CD4-positive, alpha-beta T cell treated with Interleukin-17A for 1 hour (primary cell): ENCODE measurements at places on chromosomes 1 and 21.

GRCh38 chr1:244214009-244214967, 163.2 kb downstream of the ZBTB18 start:
- DNase-seq: no peak

- peak; percentile 56 for DNase-seq
These were observed 22.1 kb downstream of the IFFO2 start for GRCh38 chr1:18934205-18935000.

GRCh38 chr1:33149453-33150190, 32.2 kb downstream of the TRIM62 start:
- DNase-seq: no peak

DNA sequence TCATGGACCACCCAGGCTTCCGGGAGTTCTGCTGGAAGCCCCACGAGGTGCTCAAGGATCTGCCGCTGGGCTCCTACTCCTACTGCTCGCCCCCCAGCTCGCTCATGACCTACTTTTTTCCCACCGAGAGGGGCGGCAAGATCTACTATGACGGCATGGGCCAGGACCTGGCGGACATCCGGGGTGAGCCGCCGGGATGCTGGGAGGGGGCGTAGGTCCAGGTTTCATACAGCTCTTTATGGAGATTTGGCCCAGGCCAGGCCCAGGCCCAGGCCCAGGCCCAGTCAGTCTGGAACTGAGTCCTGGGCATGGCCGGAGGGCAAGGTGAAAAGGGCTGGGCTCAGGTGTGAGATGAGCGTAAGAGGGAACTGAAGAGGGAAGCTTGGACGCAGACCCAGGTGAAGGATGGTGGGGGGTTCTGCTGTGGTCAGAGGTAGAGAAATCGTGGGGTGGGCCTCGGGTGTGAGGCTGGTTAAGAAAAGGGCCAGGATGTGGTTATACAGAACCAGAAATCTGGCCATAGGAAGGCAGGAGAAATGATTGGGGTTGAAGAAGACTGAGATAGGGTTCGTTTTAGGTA, 23.0 kb downstream of the DISP3 start:
- no peak for DNase-seq

DNA sequence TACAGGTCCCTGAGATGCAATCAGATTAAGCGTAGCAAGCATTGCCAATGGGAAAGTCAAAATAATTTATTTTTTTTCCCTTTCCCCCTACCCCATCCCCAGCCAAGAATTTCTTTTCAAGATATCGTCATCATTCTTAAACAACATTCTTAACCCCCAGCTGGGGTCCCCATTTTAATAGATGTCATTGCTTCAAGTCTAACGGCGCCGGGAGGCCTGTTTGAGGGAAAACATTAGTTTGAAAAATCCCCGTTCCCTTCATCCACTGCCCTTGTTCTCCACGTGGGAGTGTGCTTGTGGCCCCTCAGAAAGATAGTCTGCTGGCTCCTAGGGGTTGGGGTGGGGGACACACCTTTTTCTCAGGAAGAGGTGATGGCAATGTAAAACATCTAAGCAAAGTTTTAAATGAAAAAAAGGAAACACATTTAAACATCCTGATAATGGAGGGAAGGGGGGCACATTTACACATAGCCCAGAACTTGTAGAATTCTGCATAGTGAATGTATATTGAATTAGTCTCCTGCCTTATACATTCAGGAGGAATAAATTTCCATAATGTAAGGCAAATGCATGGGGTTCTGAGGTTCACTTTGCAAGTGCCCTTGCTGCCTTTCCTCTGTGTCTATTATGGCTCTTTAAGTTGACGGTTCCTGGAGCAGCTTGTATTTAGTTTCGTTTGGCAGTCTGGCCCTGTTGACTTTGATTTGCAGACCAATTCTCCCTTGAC, 6.8 kb downstream of the TRNP1 start:
- no peak for DNase-seq

GRCh38 chr1:154607106-154607608, 829 bp downstream of the ADAR start:
- peak; percentile 26 for DNase-seq

DNA sequence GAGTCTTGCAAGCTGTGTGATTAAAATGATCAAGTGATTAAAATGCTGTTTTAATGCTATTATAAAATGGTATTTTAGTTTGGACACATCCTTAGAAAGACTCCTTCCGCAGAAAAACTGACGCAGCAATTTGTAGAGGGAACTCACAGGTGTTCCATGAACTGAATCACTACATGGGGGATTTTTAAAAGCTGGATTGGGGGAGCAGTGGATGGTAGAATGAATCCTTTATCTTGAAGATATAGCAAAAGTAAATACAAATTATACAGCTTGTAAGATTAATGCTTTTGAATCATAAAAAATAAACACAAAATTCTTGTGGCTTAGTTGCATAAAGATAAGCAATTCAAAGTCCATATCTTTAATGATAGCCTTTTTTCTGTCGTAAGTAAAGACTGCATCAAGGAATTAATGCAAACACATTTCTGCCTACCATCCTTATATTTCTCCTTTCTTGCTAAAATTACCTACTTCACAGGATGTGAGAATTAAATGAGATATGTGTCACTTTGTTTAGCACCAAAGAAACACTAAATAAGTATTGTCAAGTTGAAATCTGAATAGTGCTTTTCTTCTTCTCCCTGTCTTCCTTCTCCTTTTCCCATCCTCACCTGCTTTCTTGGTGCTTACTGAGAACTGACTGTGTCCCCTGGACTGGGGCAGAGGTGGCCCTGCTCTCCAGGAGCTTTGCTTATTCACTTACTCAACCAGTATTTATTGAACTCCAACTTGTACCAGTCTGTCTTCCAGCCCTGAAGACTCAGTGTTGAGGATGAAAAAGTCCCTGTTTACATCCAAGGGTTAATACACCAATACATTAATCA, 61.5 kb upstream of the F3 start:
- no peak for DNase-seq

GRCh38 chr1:218459878-218460711, 115.0 kb downstream of the TGFB2 start:
- DNase-seq: no peak

- DNase-seq: no peak
These were observed 8.6 kb downstream of the ST6GALNAC3 start for GRCh38 chr1:76083189-76083588.

DNA sequence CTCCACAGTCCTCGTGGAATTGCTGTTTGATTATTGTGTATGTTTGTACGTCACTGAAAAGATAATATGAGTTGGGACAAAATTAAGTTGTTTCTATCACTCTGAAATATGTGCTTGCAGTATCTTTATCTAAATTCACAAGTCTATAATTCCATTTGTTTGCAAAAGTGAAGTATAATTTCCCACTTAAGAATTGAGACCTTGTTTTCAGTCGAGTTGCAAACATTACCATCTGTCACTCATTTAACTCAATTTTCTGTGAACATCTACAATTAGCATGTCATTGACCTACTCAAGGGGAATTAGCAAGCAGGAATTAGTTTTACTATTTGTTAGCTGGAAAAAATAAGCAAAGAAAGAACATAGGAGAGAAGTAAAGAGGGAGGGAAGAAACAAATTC, 195.8 kb downstream of the TPR start:
- no peak for DNase-seq

DNA sequence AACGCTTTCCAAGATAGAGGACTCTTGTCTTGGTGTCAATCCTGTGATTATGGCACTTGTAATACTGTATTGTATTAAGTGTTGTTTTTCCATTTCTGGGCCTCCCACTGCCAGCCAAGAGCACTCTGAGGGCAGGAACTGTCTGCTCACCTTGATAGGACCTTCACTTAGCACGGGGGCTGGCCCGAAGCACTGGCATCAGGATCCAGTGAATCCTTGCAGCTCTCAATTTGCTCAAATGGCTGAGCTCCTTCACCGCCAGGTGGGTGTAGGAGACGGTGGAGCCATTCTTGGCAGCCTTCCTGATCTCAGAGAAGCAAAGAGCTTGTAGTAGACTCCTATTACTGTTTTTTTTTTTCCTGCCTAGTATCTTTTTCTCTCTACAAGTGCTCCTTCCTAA, 17.7 kb downstream of the MECR start:
- DNase-seq: no peak

DNA sequence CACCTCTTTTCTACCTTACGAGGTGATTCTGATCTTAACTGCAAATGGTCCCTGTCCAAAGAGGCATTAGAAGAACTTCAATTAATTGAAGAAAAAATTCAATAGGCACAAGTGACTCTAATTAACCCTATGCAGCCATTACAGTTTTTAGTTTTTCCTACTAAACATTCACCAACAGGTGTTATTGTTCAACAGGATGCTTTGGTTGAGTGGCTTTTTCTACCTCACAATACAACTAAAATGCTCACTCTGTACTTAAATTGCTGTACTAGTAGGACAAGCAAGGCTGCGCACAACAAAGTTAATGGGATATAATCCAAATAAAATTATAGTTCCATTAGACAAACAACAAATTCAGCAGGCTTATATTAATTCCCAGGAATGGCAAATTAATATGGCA, 11.6 kb upstream of the PM20D1 start:
- DNase-seq: no peak

DNA sequence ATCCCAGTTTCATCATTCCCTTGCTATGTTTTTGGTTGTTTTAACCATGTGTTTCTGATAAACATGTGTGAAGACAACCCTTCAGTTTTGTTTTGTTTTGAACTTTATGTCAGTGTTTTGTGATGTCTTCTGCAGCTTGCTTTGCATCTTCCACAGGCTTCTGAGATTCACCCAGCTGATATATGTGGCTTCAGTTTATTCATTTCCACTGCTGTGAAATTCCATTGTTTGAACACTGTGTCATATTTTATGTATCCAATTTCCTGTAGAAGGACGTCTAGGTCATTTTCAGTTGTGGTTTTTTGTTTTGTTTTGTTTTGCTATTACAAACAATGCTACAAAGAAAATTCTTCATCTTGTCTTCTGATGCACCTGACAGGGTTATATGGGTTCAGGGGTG, 27.2 kb upstream of the SLC26A9 start:
- DNase-seq: no peak

- no peak for DNase-seq
These were observed 17.5 kb upstream of the PDIK1L start for GRCh38 chr1:26094076-26094669.

DNA sequence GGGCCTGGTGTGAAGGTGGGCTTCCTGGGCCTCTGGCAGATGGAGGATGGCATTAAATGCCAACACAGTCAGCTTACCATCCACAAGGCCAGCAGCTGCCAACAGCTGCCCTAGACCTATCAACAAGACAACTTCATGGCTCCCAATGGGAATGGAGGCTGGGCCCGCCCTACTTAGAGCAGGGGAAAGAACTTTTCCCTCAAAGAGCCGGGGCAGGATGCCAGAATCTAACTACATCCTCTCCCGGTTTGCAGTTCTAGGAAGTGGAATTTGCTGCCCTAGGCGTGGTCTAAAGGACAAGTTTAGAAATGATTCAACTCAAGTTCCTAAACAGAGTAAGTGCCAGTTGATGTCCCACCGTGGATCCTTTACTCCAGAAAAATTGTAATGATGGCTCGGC, 13.1 kb downstream of the ICMT start:
- no peak for DNase-seq

- DNase-seq: no peak
These were observed 1.5 kb downstream of the ATP1A1 start for GRCh38 chr1:116374353-116375147.
